ENCODE measurements at places on chromosomes 3 and 15. TPM values are rescaled to one million over a fixed set of nuclear protein-coding genes. Genes with fewer than 3 reads are reported as not detected.
A peak's percentile ranks its signal among the peaks of the same experiment; 100 is the strongest.

HMG20A gene
- total RNA-seq = 33.3 TPM

GRCh38 chr3:184186184-184186901 lies at the start of gene ABCF3:
Gene ABCF3, plus strand, starts transcription at chr3:184186199. Its CDS starts 9 bp downstream, at chr3:184186208.
- peak; percentile 58 for DNase-seq

CA12 gene
- 174 TPM for total RNA-seq

CPNE9 gene
- total RNA-seq = not detected

- DNase-seq = no peak
These were observed 238.5 kb downstream of the WDR72 start for GRCh38 chr15:53520996-53521395.

GRCh38 chr3:64291345-64291744 lies 66.1 kb upstream of the PRICKLE2 start:
- DNase-seq = peak; percentile 94

DNA sequence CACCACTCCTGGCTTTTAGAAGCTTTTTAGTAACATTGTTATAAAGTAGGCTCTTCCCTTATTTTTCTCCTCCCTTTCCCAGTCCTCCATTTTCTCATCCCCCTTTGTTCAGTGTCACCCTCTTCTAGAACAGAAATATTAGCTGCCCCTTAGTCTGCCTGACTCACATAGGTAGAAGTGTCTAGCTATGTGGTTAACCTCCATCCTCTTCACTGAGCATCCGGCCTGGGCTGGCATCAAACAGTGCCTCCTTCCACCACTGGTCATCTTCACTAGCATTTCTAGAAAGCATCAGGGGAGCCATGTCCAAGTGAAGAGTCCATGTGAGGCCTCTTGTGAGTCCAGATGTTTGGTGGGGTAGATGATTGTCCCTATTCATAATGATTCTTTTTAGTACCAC lies 70.0 kb upstream of the SKOR1 start:
- DNase-seq = no peak

PLXNB1 gene
- total RNA-seq = 30.0 TPM

DNAH12 gene
- 0.09 TPM for total RNA-seq

DNA sequence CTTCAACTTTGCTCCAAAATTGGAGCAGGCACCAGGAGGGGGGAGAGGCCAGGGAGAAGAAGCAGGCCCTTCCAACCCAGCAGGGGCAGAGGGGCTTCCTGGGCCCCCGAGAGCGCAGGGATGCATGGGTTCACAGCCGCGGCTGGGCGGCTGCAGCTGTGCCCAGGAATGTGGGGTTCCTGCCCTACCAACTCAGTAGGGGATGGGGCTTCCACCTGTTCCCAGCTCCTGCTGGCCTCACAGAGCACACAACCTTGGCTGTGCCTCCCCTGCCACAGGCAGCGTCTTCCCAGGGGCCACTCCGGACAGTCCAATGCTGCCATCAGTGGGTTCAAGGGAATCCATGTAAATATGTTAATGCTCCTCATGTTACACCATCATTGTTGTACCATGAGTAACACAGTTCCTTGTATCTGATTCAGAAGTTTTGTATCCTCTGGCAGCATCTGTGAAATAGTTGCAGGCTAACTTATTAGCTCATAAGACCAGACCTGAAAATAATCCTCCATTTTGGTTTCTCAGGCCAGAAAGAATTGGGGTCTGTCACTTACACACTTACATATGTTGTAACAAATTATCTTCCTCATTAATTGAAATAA lies 12.1 kb upstream of the SIAH2 start:
- peak; percentile 53 for DNase-seq

- no peak for DNase-seq
These were observed 324.4 kb upstream of the SGO1 start for GRCh38 chr3:20510396-20510795.

- no peak for DNase-seq
These were observed 146.5 kb downstream of the LRRK1 start for GRCh38 chr15:101065570-101066221.

DNA sequence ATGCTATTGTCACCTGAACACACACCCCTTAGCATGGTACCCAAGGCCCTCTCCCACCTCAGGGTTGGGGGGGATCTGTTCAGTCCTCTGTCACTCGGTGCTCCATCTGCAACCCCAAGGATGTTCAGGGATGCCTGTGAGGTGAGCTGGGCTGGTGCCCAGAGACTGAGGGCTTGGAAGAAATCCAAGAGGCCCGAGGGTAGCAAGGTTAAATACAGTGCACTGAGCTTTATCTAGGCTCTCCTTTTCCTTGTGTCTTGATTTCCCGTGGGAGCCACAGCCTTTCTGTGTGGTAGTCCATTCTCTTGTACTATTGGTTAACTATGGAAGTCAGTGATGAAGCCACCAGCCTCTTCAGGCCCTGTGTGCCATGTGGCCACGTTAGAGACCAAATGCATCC lies 18.7 kb upstream of the WNT5A start:
- no peak for DNase-seq

GRCh38 chr3:140595295-140595694 lies 82.6 kb upstream of the TRIM42 start:
- DNase-seq = peak; percentile 4

GRCh38 chr3:181326637-181327223 lies 337.2 kb upstream of the DNAJC19 start:
- DNase-seq = peak; percentile 54

- no peak for DNase-seq
These were observed 94.7 kb downstream of the DLG1 start for GRCh38 chr3:197203714-197204146.

ATP13A4 gene
- total RNA-seq = not detected

GRCh38 chr15:90713081-90713480 lies 4.1 kb upstream of the BLM start:
- no peak for DNase-seq

DNA sequence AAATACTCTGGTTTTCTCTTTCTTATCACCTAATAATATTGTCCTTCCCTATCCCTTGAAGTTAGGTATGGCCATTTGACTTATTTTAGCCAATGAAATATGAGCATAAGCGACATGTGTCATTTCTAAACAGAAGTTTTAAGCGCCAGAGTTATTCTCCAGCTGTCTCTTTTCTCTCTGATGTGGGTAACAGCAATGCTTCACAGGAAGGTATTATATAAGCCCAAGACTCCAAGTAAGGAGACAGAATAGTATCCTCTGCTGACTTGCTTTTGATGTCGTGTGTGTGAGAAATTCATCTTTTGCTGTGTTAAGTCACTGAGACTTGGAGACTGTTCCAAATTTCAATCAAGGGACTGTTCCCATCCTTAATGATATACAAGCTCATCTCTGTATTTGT lies 224.6 kb upstream of the NECTIN3 start:
- no peak for DNase-seq

DNA sequence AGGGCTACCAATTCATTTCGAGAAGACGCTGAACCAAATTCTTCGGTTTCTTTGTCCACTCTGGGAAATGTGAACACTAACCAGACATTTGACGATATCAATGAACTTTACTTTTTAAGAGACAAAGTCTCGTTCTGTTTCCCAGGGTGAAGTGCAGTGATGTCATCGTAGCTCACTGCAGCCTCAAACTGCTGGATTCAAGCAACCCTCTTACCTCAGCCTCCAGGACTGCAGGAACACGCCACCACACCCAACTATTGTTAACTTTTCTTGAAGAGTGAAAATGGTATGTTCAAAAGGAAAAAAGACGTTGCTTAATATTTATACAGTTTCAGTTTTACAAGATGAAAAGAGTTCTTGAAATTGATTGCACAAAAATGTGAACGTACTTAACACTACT lies 30.6 kb downstream of the MB21D2 start:
- peak; percentile 95 for DNase-seq

DNA sequence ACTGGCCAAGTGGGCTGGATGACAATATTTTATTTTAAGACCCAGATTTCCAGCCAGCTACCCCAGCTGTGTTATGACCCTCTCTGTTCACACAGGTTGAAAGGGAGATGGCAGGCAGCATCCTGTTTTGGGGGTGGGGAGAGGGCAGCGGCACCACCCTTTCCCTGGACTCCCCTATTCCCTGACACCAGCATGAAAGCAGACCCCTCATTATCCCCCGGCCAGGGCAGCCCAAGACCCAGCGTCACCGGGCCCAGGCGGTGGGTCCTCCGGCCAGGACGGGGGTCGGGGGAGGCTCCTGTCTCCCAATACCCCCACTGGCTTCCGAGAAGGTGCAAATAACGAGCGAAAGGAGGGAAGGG lies 127.6 kb upstream of the MEF2A start:
- DNase-seq = no peak

- DNase-seq = no peak
These were observed at the start of gene CDV3 for GRCh38 chr3:133573629-133574194. Gene CDV3, plus strand, starts transcription at chr3:133573686. Its CDS starts 359 bp downstream, at chr3:133574045.

IL20RB gene
- 3.9 TPM for total RNA-seq

- no peak for DNase-seq
These were observed 30.8 kb downstream of the SRP14 start for GRCh38 chr15:40008061-40008765.

DNA sequence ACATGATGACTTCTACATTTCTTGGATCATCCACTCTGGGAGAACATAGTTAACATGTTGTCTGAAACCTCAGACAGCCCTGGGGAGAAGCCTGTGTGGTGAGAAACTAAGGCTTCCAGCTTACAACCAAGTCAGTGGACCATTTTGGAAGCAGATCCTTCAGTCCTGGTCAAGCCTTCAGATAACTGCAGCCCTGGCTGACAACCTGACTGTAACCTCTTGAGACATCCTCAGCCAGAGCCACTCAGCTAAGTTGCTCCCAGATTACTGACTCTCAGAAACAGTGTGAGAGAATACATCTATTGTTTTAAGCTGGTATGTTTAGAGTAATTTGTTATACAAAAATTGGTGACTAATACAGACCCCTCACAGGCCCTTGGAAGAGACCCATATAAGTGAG lies 50.9 kb upstream of the KPNA4 start:
- no peak for DNase-seq

- DNase-seq = no peak
These were observed 19.9 kb upstream of the LRRC58 start for GRCh38 chr3:120369037-120369467.

SAMMSON gene
- total RNA-seq = not detected

DNA sequence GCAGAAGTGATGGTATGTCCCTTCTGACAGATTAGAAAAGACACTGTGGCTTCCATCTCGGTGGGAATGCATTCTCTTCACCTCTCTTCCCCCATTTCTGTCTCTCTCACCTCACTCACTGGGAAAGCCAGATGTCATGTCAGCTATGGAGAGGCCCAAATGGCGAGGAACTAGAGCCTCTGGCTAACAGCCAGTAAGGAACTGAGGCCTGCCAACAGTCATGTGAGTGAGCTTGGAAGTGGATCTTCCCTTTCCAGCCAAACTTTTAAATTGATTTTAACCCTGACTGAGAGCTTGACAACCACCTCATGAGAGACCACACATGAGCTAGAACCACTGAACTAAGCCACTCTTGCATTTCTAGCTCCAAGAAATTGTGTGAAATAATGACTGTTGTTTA lies 35.2 kb upstream of the CDAN1 start:
- peak; percentile 26 for DNase-seq

CILP gene
- total RNA-seq = 0.16 TPM

DNA sequence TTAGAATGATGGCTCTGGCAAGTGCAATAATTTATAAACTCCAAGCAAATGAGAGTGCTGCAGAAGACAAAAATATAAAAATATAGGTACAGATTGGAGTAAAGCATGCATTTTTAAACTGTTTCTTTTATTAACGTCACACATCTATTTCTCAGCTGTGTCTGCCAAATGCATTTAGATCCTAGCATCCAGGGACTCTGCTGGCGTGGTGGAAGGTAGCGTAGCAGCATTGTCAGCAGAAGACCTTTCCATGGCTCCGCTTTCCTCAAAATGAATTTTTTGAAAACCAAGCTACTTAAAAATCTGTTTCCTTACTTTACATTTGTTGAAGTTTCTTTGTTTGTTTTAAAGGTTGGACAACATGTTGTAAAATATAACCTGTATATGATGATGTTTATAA lies 16.3 kb upstream of the ATP10A start:
- DNase-seq = no peak

GRCh38 chr3:13249664-13250390 lies 170.3 kb downstream of the NUP210 start:
- no peak for DNase-seq

GRCh38 chr3:101988596-101988995 lies 139.3 kb downstream of the NFKBIZ start:
- DNase-seq = peak; percentile 4

PLA2G4D gene
- total RNA-seq = not detected

EXOG gene
- total RNA-seq = 39.6 TPM

FGF12 gene
- 0.08 TPM for total RNA-seq

- peak; percentile 53 for DNase-seq
These were observed 37.7 kb downstream of the NCK1 start for GRCh38 chr3:136899622-136900158.

GRCh38 chr3:41477399-41478014 lies 278.2 kb downstream of the CTNNB1 start:
- DNase-seq = no peak

- DNase-seq = no peak
These were observed 31.8 kb downstream of the MYO9A start for GRCh38 chr15:72086010-72086697.

DNA sequence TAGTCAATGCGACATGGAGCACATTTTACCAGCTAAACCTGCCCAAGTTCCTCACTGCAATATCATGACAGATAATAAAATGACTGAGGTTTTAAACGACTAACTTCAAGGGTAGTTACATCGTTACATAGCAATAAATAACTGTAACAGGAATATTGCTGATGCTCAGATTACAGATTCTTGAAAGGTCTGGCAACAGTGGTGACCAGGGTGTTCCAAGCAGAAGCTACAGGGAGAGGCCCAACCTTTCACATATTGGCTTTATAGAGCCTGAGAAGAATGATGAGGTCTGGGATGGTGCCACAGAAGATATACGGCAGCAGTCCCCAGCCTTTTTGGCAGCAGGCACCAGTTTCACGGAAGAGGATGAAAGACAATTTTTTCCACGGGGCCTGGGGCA lies 51.1 kb upstream of the CSPG5 start:
- DNase-seq = no peak

GRCh38 chr15:85415783-85416182 lies 35.4 kb downstream of the AKAP13 start:
- DNase-seq = no peak

DNA sequence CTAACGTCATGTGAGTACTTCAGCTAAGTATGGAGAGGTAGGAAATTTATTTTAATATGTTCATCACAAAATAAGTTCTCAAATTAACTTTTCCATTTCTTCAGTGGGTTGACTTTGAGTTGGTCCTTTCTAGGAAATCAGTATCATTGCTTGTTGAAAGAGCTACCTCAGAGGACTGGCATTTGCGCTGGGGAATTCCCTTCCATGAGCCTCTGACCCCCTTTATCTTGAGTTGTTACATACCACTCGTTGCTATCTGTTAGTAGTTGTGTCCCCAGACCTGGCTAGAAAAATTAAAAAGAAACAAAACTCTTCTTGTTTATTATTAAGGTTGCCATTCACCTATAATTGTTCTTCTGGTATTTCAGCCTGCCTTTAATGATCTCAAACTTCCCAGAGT lies 96.8 kb upstream of the ROBO2 start:
- no peak for DNase-seq

KATNBL1 gene
- total RNA-seq = 31.7 TPM

RBP2 gene
- not detected for total RNA-seq

- DNase-seq = no peak
These were observed 180.6 kb upstream of the RBMS3 start for GRCh38 chr3:29100292-29100691.
